NB4 (cell line): ENCODE measurements at places on chromosomes 3 and 15.

GRCh38 chr15:36964626-36965025 is 135.7 kb downstream of the MEIS2 start:
- DNase-seq, result no peak

DNA sequence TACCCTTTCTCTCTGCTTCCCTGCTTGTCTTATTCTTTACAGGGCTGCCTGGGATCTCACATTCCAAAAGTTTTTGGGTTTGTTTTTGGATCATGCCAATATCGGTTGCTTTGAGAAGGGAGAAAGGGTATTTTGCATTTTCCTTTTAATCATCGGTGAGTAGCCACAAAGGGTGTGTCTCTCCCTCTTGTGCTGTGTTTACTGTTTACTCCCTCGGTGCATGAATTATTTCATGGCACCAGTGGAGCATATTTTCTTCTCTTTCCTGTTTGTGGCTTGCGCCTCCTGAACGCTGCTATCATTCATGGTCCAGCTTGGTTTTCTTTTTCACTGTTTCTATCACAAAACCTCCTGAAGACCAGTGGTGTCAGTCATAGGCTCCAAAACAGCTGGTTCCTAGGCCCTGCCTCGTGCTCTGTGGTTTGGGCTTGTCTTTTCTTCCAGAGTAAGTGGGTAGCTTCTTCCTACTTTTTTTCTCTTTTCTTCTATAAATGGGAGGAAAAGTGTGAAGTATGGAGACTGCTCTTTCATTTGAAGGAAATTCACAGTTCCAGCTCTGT is 54.9 kb downstream of the IGF1R start:
- DNase-seq, result no peak

DNA sequence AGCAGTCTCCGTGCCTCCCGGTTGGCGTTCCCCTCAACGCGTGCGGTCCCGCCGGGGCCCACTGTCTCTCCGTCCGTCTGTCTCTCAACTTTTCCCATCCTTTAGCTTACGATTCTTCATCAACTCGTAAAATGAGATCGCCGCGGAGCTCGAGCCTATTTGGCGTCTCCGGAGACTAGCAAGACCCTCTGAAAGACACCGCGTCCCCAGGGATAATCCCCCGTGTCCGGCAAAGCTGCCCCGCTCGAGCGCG is 3.4 kb downstream of the GATA2 start:
- no peak for DNase-seq

GRCh38 chr15:63054985-63055384 is 12.4 kb downstream of the TPM1 start:
- no peak for DNase-seq

DNA sequence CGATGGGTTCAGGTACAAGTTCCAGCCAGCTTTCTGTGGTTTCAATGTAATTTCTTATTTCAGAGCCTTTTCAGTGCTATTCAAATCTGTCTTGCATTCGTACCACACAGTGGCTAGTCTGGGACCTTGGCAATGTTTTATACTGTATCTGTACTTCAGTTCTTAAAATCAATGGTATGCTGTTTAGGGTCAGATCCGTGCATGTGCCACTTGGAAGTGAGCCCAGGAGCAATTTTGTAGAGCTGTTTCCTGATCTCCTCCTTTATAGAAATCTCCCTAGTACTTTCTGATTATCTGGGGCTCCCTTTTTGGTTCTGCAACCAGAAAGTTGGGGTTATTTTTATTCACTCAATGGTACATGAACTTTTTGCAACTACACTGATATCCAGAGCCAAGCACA is 59.5 kb upstream of the NDUFB4 start:
- DNase-seq, result no peak

DNA sequence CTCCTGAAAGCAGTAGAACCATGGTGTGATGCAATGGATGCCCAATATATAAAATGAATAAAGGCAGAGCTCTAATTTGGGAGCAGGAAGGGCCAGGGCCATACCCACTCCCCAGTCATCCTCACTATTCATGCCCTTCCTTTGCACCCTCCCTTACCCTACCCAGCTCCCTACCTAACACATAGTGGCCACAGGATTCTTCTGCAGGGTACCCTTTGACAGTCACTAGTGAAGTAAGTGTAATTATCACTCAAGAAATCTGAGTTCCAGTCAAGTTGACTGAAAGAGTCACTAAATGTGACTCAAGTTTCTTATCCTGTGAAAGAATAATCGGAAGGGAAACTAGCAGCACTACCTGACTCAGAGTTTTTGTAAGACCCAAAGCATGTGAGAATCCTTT is 69.2 kb downstream of the RASA2 start:
- DNase-seq, result no peak

- no peak for DNase-seq
Measured at GRCh38 chr3:37068031-37068430, 74.7 kb downstream of the MLH1 start.

DNA sequence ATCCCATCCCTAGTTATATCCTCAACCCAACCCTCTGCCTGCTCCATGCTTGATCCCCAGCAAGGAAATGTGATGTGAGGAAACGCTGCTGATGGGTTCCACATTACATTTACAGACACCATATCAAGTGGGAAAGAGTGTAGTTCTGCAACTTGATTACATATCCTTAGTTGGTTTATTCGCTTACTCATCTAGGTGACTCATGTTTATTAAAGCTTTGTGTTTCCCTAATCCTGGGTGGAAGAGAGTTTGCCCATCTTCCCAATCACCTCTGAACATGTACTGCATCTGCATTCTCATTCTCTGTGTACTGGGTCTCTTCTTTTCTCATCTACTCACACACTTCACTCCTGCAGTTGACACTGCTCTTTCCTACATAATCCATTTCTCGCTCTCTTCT is 91.7 kb upstream of the PDZRN3 start:
- no peak for DNase-seq

- peak; percentile 14 for DNase-seq
Measured at GRCh38 chr15:48332642-48333034, 1.4 kb downstream of the DUT start.

GRCh38 chr15:82108489-82109078 is 62.8 kb upstream of the MEX3B start:
- DNase-seq, result peak; percentile 59

DNA sequence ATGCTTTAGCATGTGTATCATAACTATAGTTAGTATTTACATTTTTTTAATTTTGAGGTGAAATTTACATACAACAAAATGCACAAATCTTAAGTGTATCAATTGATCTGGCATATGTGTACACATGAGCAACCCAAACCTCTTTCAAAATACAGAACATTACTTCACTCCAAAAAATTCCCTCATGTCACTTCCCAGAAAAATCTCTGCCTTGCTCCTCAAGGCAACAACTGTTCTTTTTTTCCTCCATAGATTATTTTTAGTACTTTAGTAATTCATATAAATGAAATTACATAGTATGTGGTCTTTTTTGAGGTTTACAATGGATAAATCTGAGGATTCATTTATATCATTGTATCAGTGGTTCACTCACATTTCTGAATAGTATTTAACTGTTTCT is 84.9 kb downstream of the TRIM42 start:
- no peak for DNase-seq

- DNase-seq, result peak; percentile 19
Measured at GRCh38 chr15:58046467-58046866, 19.0 kb downstream of the ALDH1A2 start.

DNA sequence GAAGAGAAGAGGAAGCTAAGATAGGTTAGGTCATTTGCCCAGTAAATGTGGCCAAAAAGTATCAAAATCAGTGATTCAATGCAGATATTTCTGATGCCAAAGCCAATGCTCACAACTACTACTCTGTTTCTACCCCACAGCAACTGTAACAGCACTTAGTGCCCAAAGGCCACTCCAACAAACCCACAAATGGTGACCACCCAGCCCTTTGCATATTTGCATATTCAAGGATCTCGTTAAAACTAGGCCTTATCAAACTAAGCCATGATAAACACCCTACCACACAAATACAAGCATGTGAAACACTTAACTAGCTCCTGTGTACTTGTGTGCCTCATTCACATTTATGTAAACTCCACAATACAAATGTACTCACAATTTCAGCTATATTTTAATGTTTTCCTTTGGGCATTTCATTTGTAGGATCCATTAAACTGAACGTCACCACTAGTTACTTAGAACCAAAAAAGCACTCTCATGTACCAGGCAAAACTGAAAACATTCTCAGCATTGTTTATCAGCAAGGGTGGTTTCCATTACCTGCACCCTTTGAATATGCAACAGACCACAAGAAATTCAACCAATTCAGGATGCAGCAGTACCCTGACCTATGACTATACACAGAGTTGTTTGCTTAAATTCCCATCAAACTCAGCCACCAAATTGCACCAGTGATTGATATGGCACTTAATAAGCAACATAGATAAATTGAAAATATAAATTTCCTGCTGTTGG is 111.2 kb upstream of the STT3B start:
- DNase-seq, result no peak

GRCh38 chr15:40302981-40303380 is 4.8 kb downstream of the PLCB2 start:
- no peak for DNase-seq
